Subcutaneous preadipocyte (primary cell): ENCODE measurements at places on chromosomes 3 and 15. TPM values are rescaled to one million over a fixed set of nuclear protein-coding genes. Genes with fewer than 3 reads are reported as not detected.

The DPPA4 gene
- total RNA-seq = not detected in 2 replicates

The ZNF502 gene
- 4.3 and 4.4 TPM in 2 replicates for total RNA-seq

The STAC gene
- 0.37 and 4.1 TPM in 2 replicates for total RNA-seq

The USP8 gene
- 37.8 and 50.4 TPM in 2 replicates for total RNA-seq

The IL5RA gene
- total RNA-seq = not detected in 2 replicates

The CCDC13 gene
- total RNA-seq = 1.4 and 2.2 TPM in 2 replicates

The FGD5 gene
- total RNA-seq = 5.3 and 10.3 TPM in 2 replicates

The LIPC gene
- total RNA-seq = 0.20 TPM in 1 of 2 replicates, not detected in the other
